ENCODE measurements at places on chromosomes 2 and 18.
A peak's percentile ranks its signal among the peaks of the same experiment; 100 is the strongest.

DNA sequence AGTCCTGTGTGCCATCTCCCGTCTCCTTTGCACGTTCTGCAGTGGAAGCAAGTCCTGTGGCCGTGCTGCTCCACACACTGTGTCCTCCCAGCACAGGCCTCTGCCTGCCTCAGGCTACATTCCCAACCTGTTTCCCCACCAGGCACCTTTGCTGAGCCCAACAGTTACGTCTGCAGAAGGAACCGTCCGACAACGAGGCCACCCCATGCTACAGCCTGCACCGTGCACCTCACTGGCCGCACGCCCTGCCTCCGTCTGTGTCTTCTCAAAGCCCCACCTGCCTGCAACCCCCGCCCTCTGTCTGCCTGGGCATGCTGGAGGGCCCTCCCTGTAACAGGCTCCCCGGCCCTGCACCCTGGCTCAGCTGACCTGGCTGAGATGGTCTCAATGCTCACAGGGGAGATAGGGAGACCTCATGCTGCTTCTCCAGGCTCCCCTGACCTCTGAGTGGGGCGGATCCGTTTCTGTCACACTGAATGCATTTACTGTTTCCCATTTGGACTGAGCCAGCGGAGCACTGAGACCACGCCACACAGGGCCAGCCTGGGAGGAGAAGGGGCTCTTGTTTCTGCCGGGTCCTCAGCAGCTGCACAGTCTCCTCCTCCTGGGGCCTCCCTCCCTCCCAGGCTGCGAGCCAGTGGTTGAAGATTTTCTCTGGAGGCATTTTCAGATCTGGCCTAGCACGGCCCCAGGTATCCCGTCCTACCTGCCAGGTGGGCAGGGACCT is 109.1 kb upstream of the OTOS start:
- DNase-seq = no peak

GRCh38 chr18:73235491-73235890 is 367.7 kb upstream of the NETO1 start:
- DNase-seq = peak; percentile 81

GRCh38 chr2:160474319-160474645 is 19.3 kb downstream of the RBMS1 start:
- DNase-seq = no peak

DNA sequence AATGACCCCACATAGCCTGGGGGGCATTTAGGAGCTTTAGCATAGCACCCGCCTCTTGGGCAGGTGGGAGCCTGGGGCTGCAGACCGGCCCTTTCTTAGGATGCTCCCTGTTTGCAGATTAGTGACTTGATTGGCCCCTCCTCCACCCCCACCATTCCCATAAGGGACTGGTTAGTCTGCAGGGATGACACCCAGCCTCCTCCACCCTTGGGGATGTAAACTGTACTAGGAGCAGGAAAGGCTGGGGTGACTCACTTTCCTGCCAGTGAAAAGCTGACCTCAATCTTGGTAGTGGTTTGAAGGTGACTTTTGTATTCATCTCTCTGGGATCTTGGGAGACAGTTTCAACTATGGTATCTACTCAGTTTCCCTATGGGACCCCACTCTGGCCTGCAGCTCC is 24.2 kb downstream of the CTIF start:
- DNase-seq = peak; percentile 63

DNA sequence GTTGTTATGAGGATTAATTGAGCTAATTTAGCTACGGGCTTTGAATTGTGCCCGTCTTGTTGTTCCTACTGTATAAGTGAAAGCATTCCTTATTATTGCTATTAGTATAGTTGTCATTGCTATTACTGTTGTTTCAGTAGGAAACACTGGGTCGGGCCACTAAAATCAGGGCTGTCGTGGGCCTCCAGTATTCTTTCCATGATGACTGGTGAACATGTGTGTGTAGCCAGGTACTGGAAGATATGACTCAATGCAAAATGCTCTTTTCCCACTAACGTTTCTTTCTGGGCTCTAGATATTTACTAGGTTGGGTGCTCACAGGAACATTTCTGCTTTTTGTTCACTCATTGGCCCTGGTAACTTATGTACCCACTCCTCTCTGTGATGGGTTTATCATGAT is 4.9 kb downstream of the TTL start:
- no peak for DNase-seq

DNA sequence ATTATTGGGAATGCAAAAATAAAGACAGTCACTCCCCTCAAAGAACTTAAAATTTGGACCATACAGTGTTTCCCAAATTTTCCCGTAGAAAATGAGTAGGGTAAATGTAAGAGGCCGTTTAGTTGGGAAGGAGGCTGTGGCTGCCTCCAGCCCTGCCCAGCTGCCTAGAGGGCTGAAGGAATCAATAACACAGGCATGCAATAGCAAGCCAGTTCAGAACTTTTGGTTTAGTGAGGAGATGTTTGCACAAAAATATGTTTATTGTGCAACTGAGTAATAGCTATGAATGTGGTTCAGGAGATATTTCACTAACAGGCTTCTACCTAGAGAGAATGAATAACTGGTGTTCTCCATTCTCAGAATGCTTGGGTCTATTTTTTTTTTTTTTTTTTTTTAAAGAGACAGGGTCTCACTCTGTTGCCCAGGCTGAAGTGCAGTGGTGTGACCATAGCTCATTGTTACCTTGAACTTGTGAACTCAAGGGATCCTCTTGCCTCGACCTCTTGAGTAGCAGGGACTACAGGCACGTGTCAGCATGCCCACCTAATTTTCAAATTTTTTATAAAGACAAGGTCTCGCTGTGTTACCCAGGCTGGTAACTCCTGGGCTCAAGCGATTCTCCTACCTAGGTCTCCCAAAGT is 23.6 kb downstream of the UGP2 start:
- DNase-seq = peak; percentile 77

DNA sequence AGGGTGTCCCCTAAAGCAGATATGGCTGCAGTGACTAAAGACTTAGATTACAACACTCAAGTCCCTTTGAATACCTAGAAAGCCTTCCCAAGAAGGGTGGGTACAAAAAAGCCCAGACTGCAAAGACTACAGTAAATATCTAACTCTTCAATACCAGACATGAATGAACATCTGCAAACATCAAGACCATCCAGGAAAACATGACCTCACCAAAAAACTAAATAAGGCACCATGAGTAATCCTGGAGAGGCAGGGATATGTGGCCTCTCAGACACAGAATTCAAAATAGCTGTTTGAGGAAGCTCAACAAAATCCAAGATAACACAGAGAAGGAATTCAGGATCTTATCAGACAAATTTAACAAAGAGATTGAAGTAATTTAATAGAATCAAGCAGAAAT is 138.2 kb upstream of the OTOS start:
- DNase-seq = no peak

DNA sequence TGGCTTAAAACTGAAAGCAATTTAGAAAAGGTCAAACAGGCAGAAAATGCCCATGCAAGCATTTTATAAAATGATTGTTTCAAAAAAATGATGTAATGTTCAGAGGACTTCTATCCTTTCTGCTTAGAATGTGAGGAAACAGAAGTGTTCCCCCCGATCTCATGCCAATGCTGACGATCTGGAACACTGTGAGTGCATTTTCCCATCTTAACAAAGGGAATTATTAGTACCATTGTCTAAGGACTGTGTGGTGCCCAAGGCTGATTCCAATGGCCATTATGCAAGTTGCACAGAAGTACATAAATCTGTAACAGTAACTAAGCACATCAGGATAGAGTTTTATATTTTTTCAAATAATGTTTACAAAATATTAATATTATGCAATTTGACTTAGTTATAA is 185.3 kb downstream of the MYT1L start:
- DNase-seq = no peak

DNA sequence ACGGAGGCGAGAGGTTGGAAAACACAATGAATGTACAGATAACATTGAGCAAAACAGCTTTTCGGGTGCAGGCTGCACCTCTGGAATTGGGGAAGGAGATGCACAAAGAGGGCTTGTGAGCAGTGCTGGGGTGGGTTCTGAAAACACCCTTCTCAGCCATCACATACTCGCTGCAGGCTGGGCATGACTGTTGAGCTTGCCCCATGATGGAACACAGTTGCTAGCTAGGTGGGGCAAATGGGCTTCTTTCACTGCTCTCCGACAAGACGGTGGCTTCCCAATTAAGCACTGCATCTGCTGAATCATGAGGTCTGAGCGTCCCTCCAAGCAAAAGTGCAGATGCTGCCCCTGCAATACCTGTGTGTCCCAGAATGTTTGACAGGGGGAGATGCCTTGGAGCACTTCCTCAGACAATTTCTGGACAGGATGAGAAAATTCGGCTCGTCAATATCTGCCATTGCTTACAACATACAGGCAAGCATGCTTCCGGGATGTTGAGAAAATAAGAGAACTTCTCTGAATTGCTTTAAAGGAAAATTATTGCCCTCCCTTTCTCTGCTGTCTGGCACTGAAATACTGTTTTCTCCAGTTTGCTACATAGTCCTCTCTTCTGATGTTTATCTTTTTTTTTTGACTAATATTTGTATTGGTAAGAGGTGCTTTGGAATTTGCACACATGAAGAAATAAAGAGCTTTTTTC is 77.3 kb upstream of the SH3BP4 start:
- DNase-seq = no peak

GRCh38 chr2:232884001-232884421 is 13.9 kb downstream of the SNORC start:
- no peak for DNase-seq

DNA sequence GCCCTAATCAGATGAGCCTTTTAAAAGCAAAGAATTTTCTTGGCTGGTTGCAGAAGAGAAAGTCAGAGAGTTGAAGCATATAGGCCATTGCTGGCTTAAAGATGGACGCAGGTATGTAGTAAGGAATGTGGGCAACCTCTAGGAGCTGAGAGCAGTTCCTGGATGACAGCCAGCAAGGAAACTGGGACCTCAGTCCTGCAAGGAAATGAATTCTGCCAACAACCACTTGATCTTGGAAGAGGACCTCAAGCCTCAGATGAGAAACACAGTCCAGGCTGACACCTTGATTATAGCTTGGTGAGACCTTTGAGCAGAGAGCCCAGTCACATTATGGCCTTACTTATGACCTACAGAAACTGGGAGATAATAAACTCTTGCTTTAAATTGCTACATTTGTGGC is 15.7 kb downstream of the PHOSPHO2 start:
- DNase-seq = no peak

DNA sequence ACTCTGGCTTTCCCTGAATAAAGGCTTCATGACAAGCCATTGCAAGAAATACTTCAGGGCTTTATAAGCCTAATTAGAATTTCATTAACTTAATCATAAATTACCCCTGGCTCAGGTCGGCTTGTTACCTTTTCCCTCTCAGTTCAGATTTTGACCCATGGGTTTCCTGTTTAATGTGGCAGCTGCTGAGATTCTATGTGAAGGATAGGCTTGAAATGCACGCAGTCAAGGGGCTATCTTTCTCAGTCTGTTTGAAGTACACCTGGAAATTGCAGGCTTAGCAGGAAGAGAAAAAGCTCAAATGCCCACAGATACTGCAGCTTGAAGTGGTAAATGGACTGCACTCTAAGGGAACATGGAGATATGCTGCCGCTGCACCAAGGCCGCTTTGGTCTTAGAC is 49.4 kb downstream of the CAVIN2 start:
- no peak for DNase-seq
